ENCODE measurements at places on chromosomes 13 and 19. TPM values are rescaled to one million over a fixed set of nuclear protein-coding genes. Genes with fewer than 3 reads are reported as not detected.

RDH8 gene
- not detected for total RNA-seq

TTC9B gene
- total RNA-seq = not detected

CGB1 gene
- not detected for total RNA-seq

MBD3L4 gene
- not detected for total RNA-seq

IGFL2 gene
- total RNA-seq = not detected

SPACA4 gene
- not detected for total RNA-seq

DNA sequence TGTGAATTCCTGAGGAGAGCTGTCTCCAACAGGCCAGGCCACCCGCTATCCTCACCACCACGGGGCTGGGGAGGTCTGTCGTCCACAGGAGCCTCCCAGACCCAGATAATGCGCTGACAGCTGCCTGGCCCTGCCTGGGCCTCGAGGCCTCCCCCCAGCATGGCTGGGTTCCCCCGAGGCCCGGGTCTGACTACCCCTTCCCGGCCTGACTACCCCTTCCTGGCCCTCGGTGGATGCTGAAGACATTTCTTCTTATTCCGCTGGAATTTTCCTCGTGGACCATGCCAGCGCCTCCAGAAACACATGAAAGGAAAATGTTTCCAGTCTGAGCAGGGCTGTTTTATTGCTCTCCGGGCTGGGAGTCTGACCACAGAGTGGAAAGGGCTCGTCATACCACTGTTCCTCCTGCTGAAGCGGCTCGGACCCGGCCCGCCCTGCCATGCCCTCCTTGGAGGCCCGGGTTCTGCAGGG is 16.8 kb upstream of the COMP start:
- DNase-seq = no peak

DNA sequence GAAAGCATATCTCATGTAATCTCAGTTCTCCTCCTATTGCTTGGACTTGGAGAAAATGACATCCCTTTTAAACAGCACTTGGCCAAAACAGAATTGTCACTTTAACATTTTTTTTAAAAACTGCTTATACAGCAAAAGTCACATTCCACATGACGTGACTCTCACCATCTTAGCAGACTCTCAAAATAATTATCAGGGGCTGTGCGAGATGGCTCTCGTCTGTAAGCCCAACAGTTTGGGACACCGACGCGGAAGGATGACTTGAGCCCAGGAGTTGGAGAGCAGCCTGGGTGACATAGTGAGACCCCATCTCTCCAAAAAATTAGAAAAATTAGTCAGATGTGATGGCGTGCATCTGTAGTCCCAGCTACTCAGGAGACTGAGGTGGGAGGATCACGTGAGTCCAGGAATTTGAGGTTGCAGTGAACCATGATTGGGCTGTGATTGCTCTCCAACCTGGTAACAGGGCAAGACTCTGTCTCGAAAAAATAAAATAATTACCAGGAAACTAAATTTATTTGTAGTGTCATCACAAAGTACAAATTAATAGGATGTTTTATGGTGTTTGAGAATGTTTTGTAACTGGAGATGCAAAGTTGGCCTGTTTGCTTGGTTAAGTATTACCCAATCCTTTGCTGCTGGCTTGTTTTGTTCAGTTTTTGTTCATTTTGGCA is 8.8 kb downstream of the SAFB start:
- no peak for DNase-seq

GRCh38 chr13:40622761-40623160 is 43.7 kb downstream of the FOXO1 start:
- DNase-seq = no peak

DNA sequence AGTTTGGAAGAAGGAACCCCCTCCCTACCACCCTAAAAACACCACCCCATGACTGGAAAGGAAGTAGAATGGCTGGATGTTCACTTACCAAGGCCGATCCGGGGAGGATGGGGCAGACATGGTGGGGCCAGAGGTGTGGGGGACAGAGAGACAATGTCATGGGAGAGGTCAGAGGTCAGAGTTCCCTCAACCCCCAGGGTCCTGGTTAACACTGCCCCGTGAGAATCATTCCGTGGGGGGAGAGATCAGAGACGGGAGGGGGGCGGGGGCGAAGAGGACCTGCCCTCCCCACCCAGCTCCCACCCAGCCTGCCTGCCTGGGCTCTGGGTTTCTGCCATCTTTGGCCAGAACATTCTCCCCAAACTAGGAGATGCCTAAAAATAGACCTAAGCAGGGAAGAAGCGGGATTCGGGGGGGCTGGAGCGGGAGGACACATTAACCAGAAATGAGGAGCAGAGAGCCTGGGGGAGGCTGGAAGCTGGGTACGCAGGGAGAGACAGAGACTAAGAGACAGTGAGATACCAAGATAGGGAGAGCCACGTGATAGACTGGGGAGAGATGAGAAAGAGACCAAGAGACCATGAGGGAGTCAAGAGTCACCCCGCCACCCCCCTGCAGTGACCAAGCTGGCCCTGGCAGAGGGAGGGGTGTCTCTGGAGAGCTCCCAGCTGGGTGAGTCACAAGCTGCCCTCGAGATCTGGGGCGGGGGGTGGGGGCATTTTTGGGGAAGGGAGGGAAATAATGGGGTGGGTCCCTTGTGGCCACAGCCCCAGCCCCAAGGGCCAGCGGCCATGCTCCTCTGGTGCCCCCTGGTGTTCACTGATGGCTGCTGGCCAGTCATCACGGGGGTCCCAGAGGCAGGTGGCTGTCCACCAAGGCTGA is 6.1 kb upstream of the KANK2 start:
- no peak for DNase-seq

DNA sequence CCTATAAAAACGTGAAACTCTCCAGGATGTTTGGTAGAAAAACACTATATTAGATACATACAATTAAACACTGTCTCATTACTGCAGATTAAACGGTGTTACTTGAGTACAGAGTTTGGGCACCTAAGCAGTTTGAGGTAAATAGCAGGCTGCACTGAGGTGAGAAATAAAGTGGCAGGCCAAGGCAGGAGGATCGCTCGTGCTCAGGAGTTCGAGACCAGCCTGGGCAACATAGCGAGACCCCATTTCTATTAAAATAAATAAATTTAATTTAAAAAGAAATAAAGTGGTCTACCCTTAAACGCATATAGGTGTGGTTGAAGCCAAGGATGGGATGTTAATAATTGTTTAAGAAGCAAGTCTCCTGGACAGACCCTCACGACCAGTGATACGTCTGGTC is 1.2 kb downstream of the PSPC1 start:
- no peak for DNase-seq

DNA sequence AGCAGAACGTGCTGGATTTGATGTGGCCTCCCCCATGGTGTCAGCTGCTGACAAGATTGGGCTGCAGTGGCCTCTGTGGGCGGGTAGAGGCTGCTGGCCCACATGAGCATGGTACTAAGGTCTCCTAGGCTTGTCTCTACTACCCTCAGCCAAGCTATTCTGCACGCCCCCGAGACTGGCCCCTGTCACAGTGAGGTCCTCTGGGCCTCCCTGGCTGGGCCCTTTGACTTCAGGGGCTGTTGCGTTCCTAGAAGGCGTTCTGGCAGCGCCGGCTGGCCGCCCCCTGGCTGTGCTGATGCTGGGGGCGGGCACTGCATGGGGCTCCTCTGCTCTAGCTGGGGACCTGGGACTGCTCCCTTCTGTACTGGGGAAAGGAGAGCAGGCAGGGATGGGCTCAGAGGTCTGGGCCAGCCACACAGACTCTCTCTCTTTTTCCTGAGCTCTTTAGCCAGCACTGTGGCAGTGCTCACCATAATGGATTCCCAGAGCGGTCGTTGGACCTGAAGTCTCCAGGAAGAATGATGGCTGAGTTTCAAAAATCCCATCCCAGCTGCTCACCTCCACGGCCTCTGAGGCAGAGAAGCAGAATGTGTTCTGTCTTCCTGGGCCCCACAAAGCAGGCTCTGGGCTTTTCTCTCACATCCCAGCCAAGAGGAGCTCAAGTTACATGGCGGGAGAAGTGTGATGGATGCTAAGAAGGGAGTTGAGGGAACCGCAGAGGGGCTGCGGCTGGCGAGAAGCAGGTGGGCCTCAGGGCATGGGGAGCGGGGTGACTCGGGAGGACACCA is 32.3 kb downstream of the TSSK6 start:
- DNase-seq = no peak

GRCh38 chr13:95117092-95117491 is 184.2 kb downstream of the ABCC4 start:
- DNase-seq = no peak

- DNase-seq = no peak
These were observed 121.8 kb downstream of the AKAP11 start for GRCh38 chr13:42393573-42394360.
